ENCODE measurements at places on chromosomes 13 and 19.

DNA sequence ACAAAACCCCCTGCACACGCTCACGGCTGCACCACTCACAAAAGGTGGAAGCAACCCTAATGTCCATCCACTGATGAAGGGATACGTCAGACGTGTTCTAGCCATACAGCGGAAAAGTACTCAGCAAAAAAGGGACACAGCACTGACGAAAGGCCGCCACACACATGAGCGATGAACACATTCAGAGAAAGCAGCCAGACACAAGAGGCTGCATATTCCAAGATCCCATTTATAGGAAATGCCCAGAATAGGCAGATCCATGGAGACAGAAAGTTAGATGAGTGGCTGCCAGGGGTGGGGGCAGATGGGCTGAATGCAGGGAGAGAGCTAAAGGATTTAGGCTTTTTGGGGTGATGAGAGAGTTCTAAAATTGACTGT lies 3.7 kb downstream of the POLD1 start:
- no peak for DNase-seq

DNA sequence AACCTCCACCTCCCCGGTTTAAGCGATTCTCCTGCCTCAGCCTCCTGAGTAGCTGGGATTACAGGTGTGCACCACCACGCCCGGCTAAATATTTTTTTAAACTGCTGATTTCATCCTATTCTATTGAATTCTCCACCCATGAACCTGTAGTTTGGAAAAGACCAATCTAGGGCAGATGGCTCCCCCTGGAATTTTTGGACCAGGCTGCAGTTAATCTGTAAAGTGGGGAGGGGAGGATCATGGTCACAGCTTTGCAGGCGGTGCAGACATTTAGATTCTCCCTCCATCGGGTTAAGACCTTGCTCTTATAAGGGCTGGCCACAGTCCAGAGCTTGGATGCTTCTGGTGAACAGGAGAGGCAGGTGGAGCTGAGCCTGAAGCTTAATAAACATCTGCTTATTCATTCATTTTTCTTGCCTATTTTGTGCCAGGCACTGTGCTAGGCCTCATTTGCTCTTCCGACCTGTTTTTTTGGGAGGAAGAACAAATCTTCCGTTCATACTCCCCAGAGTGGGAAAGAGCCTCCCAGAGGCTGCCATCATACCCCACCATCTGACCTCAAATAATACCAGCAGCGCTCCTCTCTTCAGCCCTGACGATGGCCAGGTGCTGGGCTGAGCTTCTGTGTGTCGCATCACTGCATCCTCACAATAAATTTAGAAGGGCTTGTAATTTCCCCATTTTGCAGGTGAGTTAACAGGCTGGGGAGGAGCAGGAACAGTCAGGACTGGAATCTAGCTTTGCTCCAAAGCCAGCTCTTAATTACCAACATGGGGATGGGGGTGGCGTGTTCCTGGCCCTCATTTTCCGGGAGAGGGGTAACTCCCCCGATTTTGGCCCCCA lies 902 bp upstream of the CCDC106 start:
- no peak for DNase-seq

GRCh38 chr19:6101991-6102390 lies 8.3 kb downstream of the RFX2 start:
- no peak for DNase-seq

DNA sequence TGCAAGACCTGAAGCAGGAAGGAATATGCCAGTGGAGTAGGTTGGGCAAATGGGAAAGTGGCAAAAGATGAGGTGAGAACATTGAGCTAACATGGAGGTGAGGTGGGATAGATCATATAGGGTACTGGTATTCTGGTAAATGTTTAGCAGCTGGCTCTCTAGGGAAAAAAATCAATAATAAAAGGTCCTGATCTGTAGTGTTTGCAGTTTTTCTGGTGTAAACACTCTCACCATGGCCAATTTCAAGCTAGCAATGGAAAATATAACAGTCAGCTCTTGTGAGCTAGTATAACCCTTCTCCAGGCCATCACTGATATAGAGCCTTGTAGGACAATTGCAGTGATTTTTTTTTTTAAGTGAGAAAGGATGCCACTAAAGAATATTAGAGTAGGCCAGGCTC lies 31.3 kb downstream of the RFC3 start:
- no peak for DNase-seq

GRCh38 chr19:6412061-6412446 lies 12.6 kb downstream of the KHSRP start:
- DNase-seq: no peak

- DNase-seq: peak; percentile 71
Observed at GRCh38 chr13:33723772-33724435, 94.0 kb upstream of the RFC3 start.

GRCh38 chr13:113631341-113632095 lies 26.5 kb downstream of the ATP4B start:
- DNase-seq: no peak

- no peak for DNase-seq
Observed at GRCh38 chr19:45098521-45099466, 5.8 kb downstream of the PPP1R37 start.

- no peak for DNase-seq
Observed at GRCh38 chr13:103009051-103009840, 57.0 kb downstream of the SLC10A2 start.

DNA sequence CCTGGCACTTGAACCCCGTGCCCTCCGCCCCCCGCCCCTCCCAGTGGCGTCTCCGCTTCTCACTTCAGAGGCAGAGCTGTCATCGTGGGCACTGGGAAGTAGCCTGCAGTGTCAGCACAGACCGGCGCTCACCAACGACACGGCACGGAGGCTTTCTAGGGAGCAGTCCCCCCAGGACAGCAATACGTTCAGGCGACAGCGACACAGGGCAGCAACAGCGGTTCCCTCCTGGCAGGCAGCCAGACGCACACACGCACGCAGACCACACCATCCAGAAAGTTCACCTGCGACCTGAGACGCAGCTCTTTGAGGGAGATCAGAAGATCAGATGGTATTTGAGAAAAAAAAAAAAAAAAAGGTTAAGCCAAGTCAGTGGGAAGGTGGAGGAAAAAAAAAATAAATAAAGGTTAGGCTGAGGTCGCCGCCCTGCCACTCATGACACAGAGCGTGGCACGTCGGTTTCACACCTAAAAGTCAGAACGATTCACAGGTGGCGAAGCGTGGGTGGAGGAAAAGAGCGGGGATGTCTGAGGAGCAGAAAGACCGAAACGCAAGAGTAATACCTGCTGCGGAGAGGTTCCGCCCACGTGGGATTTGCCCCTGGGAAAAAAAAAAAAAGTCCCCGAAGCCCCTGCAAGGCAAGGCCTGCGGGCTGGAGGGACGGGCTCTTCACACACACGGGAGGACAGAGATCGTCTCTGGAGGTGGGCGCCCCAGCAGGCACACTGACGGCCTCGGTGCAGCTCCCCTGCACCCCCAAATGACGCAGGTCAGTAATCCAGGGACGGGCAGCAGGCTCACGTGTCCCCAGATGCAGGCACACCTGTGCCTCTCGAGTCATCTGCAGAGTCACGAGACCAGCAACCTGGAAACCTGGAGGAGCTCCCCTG lies 94.5 kb downstream of the GNG7 start:
- no peak for DNase-seq

GRCh38 chr13:102709536-102709935 lies 14.7 kb upstream of the METTL21C start:
- no peak for DNase-seq

DNA sequence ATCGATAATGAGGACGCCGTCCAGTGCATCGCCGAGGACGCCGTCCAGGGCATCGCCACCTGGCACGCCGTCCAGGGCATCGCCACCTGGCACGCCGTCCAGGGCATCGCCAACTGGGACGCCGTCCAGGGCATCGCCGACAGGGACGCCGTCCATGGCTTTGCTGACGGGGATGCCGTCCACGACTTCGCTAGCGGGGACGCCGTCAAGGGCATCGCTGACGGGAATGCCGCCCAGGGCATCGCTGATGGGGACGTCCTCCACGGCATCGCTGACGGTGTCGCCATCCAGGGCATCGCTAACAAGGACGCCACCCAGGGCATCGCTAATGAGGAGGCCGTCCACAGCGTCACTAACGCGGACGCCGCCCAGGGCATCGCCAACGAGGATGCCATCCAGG lies 946.5 kb downstream of the TUBA3C start:
- no peak for DNase-seq

GRCh38 chr13:99548448-99548847 lies 47.2 kb downstream of the TM9SF2 start:
- no peak for DNase-seq

DNA sequence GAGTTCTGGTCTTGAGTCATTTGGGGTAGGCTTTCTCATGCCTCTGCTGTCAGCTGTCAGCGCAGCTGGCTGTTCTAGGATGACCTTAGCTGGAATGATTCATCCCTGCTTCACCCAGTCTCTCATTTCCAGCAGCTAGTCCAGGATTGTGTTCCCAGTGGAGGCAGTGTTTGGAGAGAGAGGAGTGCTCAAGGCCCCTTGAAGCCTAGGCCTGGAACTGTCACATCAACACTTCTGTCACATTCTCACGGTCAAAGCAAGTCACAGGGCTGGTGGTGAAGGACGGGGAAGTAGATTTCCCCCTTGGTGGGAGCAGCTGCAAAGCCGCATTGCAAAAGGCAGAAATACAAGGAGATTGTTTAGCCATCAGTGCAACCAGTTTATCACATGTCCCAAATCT lies 15.2 kb downstream of the TPT1 start:
- no peak for DNase-seq

DNA sequence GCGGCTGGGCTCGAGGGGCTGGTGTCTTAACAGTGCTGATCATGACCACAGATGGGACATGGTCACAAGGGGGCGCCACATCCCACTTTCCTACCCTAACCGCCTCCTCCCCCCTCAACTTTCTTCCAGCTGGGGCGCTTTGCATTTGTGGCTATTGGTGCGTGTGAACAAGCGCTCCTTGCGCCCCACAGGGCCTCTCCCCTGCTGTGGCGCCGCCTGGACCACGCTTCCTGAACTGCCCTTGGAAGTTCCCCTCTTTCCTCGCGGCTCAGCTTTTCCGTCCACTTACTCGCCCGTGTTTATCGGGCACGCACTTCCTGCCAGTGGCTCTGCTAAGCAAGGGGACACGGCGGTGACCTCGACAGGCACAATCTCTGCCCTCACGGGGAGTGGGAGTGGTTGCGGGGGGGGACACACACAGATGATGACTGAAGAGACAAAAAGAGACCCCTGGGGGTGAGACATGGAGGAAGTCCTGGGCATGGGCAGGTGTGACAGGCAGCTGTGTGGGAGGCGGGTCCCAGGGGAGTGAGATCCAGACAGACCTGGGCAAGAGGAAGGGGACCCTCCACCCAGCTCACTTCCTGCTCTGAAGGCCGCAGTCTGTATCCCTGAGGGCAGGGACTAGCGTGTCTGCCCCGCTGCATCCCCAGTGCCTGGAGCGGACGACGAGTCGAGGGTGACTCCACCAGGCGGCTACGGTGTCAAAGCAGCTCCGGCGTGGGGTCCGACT lies 40.3 kb downstream of the ZNF787 start:
- DNase-seq: peak; percentile 81

GRCh38 chr13:88526853-88527215 lies 855.7 kb downstream of the SLITRK5 start:
- DNase-seq: no peak

GRCh38 chr19:7434391-7434790 lies 54.4 kb downstream of the PEX11G start:
- no peak for DNase-seq

DNA sequence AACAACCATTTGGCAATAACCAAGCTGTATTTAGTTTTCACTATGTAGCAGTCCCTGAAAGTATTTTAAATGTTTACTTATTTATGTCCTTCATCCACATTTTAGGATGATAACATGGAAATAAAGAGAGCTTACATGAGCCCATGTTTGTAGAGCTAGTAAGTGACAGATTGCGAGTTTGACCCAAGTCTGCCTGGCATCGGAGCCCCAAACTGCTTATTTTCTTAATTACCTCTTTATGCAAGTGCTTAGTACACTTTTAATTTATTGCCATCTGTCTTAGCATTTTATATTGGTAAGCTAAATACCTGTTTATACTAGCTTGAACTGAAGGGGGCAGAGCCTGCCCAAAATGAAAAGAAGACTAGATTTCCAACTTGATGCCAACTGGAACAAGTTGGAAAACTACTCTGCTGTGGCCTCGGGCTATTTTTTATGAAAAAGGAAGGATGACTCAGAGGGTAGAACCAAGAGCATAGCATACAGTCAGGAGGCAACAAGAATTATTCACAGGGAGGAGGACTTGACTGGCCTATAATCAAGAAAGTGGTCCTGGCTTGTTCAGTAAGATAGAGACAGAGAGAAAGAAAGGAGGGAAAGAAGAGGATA lies 150.2 kb downstream of the NDFIP2 start:
- no peak for DNase-seq

DNA sequence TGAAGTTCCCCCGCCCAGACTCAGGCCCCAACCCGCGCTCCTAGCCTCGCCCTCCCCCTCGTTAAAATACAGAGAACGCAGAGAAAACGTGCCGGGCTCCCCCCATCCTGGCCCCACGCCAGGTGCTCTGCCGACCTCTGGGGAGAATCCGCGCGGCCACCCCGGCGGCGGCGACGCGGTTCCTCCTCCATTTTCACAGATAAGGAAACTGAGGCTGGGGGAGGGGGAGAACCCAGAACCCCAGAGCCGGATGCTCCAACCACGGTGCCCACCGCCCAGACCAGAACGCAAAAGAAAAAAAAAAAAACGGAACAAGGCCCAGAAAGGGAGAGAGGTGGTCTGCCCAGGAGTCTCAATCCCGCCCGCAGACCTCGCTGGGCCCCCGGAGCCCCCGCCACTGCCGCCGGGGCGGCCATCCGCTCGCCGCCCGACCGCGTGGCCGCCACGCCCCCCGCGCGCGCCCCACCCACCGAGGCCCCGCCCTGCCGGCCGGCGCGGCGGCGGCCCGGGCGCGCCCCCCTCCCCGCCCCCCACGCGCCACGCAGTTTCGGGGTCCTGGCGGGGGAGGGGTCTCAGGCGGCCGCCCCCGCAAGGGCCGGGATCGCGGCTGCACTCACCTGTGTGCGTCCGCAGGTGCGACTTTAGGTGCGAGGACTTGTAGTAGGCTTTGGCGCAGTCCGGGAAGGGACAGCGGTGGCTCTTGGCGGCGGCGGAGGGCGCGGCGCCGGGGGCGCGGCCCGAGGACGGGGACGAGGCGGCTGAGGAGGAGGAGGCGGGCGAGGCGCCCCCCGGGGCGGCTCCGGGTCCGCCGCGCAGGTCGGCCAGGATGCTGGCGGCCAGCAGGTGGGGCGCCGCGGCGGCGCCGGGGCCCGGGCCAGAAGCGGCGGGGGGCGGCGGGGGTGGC lies 703 bp downstream of the KLF16 start:
- no peak for DNase-seq

GRCh38 chr19:44280916-44281315 lies 21.2 kb downstream of the ZNF233 start:
- DNase-seq: peak; percentile 32

- DNase-seq: no peak
Observed at GRCh38 chr13:112451512-112452379, 75.6 kb downstream of the SPACA7 start.

- no peak for DNase-seq
Observed at GRCh38 chr19:18021121-18021755, 13.3 kb downstream of the ARRDC2 start.

DNA sequence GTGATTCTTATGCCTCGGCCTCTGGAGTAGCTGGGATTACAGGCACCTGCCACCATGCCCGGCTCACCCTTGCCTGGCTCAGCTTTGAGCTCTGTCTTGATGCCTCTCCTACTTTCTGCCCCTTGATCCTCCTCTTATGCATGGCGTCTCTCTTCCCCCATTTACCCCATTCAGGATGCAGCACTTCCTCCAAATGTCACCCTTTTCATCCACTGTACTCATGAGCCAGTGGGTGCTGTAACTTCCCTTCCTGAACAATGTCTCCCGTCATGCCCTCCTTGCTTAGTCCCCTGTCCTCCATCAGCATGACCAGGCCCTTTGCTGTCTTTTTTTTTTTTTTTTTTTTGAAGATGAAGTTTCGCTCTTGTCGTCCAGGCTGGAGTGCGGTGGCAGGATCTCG lies 3.4 kb upstream of the SIGLEC9 start:
- DNase-seq: no peak

GRCh38 chr19:49348305-49349189 lies 13.3 kb downstream of the CD37 start:
- DNase-seq: no peak
